ENCODE measurements at places on chromosomes 11 and 22.

GRCh38 chr11:27596388-27596787 is 89.8 kb upstream of the LIN7C start:
- DNase-seq, result no peak

DNA sequence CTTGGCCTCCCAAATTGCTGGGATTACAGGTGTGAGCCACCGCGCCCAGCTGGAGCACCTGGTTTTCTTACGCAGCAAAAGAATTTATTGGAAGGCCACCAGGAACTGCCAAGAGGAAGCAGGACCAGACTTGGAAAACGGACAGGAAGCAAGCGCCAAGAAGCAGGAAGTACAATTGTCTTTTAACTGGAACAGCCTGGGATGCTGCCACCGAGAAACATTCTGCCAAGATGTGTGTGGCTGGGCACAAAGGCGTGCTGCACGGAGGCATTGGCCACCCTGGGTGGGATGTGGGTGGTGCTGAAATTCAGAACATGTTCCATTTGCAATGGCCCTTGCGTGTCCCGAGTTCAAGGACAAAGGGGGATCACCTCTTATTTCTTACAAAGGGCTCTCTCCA is 15.4 kb downstream of the SLC3A2 start:
- DNase-seq, result no peak

DNA sequence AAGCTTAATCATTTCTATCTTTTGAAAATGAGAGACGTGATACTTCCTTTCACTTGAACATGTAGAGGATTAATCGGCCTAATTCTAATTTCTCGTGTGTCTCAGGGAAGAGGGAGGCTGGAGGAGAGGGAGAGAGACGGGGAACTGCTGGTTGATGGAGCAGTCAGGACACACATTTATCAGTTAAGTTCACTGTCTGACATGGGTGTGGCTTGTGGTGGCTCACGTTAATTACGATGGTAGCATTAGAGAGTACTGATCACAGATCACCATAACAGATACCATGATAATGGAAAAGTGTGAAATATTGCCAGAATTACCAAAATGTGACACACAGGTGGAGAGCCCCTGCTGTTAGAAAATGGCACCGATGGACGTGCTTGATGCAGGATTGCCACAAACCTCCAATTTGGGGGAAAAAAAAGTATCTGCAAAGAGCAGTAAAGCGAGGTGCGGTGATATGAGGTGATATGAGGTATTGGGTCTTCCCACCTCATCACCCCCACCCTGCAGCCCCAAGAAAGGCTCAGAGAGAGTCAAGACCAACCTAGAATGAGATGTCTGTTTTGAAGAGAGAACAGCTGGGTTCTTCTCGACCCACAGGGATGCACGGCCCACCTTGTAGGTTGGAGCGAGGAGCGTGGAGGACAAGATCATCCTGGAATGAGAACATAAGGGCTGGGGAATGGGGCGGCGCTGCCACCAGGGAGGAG is 19.7 kb downstream of the ZBED4 start:
- DNase-seq, result no peak

GRCh38 chr11:64742889-64743590 is 902 bp downstream of the RASGRP2 start:
- DNase-seq, result peak; percentile 68

DNA sequence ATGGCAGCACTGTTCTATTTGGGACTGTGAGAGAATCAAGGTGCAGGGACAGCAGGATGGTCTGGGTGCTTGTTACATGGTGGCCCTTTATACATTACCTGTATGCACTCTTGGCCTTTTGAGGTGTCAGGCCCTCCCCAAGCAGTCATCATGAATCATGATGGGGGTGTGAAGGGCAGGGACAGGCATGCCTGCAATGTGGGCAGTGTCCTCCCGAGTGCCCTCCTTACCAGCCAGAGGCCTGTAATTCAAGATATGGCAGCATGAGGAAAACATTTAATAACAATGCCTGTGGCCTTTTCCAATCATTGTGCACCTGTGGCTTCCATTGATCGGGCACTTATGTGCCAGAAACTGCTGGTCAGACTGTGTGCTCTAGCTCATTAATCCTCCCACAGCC is 25.5 kb upstream of the CYP2D6 start:
- DNase-seq, result no peak

DNA sequence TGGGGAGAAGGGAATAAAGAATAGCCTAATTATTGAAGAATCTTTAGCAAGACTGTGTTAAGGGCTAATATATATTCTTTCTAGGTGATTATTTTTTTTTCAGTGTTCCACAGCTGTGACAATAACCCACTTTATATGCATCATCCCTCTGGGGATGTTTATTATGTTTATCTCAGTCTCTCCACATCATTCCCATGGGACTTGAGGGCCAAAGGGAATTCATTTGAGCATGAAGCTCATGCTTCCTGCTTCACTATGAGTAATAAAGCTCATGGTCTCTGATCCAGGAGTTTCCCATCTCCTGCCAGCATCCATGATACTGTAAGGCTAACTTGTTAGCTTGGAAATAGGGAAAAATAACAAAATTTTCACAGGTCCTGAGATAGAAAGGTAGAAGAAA is 1888.4 kb downstream of the LRRC4C start:
- DNase-seq, result no peak

DNA sequence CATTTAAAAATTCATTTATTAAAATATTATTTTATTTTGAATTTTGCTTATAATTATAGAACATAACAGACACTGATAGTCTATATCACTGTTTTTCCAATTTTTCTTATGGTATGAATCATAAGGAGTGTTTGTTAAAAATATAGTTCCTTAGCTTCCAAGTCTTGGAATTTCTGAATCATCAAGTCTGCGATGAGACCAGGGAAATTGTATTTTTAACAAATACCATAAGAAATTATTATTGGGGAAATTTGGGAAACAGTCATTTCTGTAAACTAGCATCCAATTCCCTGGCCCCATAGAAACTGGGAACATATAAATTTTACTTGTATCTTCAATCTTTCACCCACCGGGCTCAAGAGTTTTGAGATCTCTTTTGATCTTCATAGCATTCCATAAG is 38.0 kb upstream of the PICALM start:
- no peak for DNase-seq

- DNase-seq, result no peak
Measured at GRCh38 chr11:17691976-17692375, 27.4 kb upstream of the MYOD1 start.

GRCh38 chr11:45906096-45906682 is 882 bp downstream of the FREY1 start:
- no peak for DNase-seq

- DNase-seq, result no peak
Measured at GRCh38 chr11:2190657-2191471, 19.2 kb upstream of the TH start.

- DNase-seq, result no peak
Measured at GRCh38 chr11:12182676-12183541, 72.5 kb downstream of the MICAL2 start.

DNA sequence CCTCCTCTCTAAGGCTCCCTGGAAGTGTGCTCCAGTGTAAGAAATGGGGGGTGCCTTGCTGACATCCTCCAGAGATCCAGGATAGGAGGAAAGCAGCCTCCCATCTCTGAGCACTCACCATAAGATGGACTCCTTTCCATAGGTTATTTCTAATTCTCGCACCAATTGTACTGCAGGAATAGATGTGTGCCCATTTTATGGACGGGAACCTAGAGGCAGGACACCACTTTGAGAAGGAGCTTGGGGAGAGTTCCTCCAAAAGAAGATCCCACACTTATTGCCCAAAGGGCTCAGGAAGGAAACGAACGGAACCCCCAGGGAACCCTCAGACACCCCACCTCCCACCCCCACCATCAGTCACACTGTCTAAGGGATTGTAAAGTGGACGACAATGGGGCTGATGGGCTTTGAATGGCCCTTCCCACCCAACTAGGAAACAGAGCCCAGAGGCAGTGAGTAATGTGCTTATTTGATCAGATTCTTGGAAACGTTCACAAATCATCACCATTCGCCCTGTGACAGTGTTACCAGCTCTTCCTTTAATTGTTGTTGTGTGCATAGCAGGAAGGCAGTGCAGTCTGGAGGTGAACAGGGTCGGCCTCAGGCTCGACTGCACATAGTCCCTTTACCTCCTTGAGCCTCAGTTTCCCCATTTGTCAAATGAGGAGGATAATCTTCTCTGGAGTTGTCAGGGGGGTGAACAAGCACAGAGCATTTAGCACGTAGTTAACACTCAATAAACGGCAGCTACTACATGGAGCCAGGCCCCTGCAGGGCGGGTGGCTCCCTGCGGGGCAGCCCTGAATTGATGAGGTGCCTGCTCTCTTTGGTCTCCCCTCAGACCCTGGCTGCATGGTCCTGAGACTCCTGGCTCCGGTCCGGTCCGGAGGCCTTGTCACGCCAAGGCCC is 8.4 kb upstream of the MN1 start:
- DNase-seq, result no peak

DNA sequence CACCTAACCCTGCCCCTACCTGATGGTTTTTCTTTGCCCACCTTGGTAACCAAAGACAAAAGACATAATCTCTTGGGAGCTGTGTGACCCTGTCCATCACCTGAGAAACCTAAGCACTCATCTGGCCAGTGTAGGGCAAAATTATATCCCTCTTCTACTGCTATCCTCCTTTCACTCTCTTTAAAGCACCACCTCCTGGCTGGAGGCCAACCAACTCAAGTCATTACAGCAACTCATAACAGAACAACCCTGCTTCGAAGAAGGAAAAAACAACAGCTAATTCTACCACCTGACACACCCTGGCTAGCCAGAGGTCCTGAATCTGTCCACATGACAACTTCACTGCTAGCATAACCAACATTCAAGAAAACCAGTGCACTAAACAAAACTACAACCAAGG is 45.5 kb downstream of the GAS2 start:
- no peak for DNase-seq

DNA sequence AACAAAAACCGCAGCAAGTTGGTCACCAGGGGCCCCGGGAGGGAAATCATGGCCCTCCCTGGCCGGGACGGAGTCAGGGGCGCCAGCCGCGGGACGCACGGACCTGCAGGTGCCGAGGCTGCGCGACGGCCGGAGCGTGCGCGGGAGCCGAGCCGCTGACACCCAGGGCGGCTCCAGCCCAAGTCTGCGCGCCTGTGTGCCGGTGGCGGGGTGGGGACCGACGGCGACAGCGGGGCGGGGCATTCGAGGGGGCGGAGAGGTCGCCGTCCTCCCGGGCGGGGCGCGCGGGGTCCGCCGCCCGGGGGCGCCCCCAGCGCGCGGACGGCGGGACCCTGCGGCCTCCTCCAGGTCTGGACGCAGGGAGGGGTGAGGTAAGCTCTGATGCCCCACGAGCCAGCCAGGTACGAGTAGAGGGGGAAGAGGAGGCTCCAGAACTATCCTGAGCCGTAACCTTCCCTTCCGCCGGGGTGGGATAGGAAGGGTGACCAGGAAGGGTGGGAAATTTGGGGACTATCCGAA is at the start of gene ESAM:
ESAM (minus strand) TSS at position 186 of the 519 bp plus-strand sequence; CDS start at position 50, 136 bp downstream.
- DNase-seq, result peak; percentile 56

- no peak for DNase-seq
Measured at GRCh38 chr22:39893526-39893925, at the start of gene ENTHD1. TSS of gene ENTHD1 (minus strand) at chr22:39893760. CDS start at chr22:39887748, 6,012 bp downstream.

GRCh38 chr11:116442238-116442752 is 330.5 kb downstream of the BUD13 start:
- no peak for DNase-seq

DNA sequence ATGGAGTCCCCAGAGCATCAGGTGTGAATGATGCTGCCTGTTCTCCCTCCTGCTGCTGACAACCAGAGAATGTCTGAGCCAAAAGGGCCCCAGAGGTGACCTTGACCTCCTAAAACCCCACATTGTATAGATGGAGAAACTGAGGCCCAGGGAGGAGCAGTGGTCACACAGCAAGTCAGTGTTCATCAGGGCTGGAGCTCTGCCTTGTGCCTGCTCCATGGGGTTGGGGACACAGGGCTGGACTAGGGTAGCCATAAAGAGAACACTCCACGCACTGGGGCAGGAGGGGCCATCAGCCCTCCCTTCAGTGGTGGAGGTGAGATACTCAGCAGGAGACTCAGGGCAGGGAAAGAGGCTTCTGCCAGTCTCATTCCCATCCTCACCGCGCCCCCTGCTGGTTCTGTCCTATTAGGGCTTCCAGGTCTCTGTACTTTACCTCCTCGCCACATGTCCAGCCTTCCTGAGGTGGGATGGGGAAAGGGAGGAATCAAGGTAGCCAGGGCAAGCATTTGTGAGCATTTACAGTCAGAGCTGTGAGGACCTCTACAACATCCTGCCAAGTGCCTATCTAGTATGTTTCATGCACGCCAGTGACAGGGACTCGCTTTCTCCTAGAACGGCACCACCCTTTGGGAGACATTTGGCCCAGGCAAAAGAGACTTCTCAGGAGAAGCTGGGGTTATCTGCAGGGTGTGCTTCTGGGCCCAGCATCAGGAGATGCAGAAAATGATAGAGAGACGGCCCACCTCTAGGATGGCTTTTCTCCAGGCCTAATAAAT is 43.2 kb downstream of the NEU3 start:
- peak; percentile 34 for DNase-seq

DNA sequence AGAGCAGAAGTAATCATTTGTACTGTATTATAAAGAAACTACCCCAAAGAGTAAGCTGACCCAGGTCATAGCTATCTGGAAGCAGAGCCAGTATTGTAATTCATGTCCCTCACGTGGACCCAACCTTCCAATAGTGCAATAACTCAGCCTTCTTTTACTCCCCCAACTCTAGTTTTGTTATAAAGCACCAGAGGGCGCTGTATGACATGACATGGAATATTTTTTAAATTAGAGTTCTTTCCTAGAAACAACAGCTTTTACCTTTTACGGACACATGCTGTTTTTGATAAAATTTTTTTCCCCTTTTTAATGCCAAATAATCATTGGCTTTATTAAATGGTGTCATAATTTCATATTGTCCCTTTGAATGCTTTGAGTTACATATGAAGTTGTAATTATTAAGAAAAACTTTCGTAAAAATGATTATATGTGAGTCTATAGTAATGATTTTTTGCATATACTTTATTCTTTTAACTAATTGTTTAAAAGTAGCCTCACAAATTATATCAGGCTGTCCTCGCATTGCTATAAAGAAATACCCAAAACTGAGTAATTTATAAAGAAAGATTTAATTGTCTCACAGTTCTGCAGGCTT is 76.9 kb downstream of the DKK3 start:
- no peak for DNase-seq

- no peak for DNase-seq
Measured at GRCh38 chr22:19622061-19622441, 92.3 kb upstream of the SEPTIN5 start.

DNA sequence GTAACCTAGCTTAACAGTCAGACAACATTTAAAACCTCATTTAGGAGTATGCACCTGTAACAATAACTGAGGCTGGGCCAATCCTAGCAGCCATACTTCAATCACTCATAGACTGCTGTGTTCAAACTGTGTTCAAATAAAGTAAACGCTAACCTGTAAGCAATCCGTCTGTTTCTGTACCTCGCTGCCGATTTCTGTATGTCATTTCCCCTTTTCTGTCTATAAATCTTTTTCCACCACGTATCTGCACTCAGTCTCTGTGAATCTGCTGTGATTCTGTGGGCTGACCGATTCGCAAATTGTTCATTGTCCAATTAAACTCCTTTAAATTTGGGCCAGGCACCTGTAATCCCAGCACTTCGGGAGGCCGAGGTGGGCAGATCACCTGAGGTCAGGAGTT is 12.3 kb downstream of the APOBEC3H start:
- no peak for DNase-seq

Measured in activated CD4-positive, alpha-beta T cell treated with anti-CD3 and anti-CD28 coated beads for 1 hour (primary cell).